ENCODE measurements at places on chromosomes 1 and 21. TPM values are rescaled to one million over a fixed set of nuclear protein-coding genes. Genes with fewer than 3 reads are reported as not detected.

KRTAP10-8 gene
- total RNA-seq = not detected

TMEM200B gene
- total RNA-seq = not detected

C1QB gene
- total RNA-seq = not detected

B4GALT2 gene
- 0.71 TPM for total RNA-seq

PLA2G2F gene
- not detected for total RNA-seq

CHD1L gene
- total RNA-seq = 29.0 TPM

ZP4 gene
- not detected for total RNA-seq

CBS gene
- not detected for total RNA-seq

SEMA4A gene
- total RNA-seq = 4.0 TPM

FCAMR gene
- total RNA-seq = not detected

CD1B gene
- total RNA-seq = not detected

LCE1E gene
- total RNA-seq = not detected

RGS13 gene
- 0.75 TPM for total RNA-seq

PRR9 gene
- total RNA-seq = not detected

- no peak for DNase-seq
These were observed 18.7 kb upstream of the OR6N2 start for GRCh38 chr1:158799689-158800088.

DNA sequence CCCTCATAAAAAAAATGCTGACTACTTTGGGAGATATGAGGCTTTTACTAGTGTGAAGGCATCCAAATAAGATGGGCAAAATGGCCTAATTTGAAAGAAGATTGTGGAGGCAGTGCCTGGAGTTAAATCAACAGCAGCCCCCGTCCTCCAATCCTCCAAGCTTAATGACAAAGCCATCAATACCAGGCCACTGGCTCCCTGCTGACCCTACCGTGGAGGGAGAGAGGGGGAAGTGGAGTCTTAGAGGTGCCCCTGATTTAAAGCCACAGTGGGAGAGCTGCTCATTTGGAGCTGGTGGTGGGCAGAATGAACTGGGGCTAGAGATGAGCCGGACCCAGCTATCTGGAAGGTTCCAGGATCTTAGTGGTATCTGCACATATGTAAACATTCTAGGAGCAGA lies 24.3 kb upstream of the KNCN start:
- no peak for DNase-seq

DNA sequence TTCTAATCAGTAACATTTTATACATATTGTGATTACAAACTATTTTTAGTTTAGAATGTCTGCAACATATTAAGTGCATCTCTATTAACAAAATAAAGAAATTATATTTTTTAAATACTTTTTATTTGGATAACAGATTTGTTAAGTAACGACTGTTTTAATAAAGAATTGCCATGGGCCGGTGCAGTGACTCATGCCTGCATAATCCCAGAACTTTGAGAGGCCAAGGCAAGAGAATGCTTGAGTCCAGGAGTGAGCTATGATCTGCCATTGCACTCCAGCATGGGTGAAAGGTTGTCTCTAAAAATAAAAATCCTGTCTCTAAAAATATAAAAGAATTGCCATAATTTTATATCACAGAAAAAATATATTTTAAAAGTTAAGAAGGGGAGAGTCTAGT lies 4.1 kb downstream of the LRRIQ3 start:
- DNase-seq = no peak

DNA sequence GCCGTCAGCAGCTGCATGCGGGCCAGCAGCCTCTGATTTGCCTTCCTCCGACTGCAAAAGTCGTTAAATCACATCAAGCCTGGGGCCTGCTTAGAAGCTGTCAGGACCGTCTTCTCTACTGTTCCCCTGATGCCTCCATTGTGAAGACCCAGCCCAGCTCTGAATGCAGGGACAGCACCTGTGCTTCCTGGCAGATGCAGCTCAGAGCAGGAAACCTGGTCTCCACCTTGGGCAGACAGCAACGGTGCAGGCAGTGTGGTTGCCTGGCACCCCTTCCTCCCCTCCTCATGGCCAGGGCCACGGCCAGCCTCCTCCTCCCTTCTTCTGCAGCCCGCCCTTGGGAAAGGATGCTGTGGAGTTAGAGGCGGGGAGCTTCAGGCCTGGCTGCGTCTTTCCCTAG lies 92.3 kb upstream of the COL6A1 start:
- no peak for DNase-seq

- no peak for DNase-seq
These were observed 7.9 kb downstream of the KIF21B start for GRCh38 chr1:201015551-201016091.

GRCh38 chr1:199264283-199264682 lies 625.4 kb downstream of the PTPRC start:
- DNase-seq = no peak

- no peak for DNase-seq
These were observed 34.6 kb downstream of the EIF2D start for GRCh38 chr1:206577626-206578025.

DNA sequence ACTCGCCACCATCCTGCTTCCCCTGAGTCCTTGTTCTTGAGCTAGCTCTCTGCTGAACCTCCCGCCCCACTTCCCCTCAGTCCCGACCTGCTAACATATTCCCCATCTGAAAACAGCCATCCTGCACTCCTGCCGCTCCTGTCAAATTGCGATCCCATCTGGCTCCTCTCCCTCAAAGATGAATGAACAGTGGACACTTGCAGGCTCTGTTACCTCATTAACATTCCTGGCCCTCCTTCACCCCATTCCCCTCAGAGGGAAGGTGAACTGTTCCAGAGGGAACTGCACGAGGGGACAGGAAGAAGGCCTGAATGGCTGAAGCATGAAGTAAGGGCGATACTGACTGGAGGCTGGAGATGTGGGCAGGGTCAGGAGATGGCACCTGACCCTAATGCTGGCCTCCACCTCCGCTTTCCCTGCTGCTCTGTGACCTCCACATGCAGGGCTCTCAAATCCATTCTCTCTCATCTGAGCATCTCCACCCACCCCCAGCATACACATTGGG lies 7.4 kb upstream of the CELSR2 start:
- DNase-seq = no peak

DNA sequence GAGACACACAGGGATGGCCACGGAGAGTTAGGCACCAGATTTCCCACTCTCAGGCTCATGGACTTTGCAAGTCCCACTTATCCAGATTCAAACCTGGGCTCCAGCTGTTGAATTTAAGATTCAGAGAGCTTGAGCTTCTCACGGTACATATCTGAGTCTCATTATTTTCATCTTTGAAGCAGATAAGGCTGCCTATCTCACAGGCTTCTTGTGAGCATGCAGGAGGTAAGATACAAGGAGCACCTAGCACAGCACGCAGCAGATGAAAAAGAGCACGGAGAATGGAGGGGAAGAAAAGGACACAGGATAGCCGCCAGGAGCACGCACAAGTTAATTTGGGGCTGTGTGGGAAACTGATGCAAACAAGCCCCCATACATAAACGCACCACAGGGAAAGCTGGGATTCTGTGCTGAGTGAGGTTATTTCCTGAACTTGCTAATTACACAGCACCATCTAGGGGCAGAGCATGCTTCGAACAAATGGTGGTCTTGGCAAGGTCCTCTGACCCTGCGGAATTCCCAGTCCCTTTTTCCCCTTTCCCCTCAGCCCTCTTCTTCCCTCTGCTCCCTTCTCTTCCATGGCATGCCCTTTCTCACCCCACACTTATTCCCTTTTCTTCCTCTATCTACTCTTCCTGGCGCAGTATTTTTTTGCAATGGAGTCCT lies 134.7 kb upstream of the VANGL1 start:
- no peak for DNase-seq

GRCh38 chr21:42833439-42833815 lies 45.9 kb downstream of the WDR4 start:
- DNase-seq = peak; percentile 61

DNA sequence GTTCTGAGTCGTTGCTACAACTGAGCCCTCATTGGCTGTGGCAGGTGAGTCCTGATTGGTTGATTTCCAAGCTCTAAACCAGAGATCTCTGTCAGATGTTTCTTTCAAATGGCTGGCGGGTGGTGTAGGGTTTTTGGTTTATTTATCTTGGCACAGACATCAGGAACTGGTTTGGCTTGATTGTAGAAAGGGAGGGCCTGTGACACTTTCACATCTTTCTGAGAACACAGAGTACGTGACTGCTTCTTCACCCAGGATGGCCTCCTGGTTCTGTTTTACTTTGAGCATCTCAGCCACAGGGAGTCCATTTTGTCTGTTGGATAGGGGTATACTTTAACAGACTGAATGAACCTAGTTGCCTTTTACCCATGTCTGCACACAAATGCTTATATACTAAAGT lies 89.4 kb upstream of the GPR52 start:
- no peak for DNase-seq

DNA sequence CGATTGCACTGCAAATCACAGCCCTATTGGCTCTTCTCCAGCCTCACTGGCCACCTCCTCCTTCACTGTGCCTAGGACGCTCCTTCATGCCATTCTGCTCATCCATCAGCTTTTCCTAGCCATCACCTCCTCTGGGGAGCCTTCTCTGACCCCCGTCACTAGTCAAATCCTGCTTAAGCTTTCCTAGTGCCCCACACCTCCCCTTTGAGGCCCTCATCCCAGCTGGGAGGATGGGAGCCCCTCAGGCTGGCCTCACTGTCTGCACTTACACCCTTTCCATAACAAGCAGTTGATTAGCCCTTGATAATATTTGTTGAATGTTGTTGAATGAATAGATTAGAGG lies 50.7 kb downstream of the KLHDC7A start:
- no peak for DNase-seq

GRCh38 chr1:234310460-234310817 lies 62.8 kb upstream of the COA6 start:
- DNase-seq = no peak

DNA sequence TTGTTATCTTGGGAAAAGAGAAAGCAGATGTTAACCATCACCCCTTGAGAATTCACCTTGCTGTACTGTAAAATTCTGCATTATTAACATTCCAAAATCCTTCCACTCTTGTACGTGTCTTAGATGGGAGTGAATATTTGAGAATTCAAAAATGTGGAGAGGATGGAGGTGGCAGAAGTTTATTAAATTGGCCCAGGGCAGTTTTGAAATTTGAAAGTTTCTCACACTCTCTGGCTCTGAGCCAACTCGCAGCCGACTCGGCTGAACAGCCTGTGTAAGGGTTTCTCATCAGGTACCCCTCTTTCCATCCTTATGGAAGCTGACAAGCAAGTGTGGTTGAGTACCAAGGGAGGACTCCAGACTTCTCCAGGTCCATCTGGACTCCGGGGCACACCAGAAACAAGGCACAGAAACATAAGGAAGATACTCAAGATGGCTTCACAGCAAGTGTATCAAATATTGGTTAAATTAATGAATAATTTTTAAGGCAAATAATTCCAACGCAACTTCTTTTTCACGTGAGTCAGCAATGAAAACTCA lies 45.1 kb downstream of the RRAGC start:
- no peak for DNase-seq

GRCh38 chr21:15617964-15618363 lies 111.8 kb upstream of the USP25 start:
- DNase-seq = no peak

DNA sequence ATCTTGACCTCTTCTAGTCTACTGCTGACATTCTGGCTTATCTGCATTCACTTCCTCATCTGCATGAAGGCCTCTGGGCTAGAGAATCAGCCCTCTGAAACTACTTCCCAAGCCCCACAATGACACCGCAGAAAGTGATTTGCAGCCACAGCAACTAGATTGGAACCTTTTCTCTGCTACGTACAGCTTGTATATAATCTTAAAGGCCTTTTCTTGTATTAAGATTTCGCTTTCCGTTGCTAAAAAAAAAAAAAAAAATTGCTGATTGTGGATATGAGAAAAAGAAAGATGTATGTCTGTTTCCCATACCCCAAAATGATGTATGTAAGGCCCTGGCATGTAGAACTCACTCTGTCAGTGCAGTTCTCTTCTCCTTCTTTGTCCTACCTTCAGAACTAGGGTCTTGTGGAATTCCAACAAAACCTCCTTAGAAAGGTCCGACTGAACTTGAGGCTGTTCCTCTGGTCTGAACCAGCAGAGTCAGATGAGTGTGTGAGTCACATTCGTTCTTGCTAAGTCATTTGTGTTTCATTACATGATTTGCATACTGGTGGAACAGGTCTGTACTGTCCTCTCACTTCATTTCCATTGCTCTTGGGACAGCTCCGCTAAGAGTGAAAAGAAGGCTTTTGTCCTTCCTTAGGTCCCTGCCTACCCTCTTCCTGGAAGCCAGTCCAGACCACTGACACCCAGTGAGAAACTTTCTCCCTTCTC lies 62.7 kb downstream of the PLPP3 start:
- no peak for DNase-seq

DNA sequence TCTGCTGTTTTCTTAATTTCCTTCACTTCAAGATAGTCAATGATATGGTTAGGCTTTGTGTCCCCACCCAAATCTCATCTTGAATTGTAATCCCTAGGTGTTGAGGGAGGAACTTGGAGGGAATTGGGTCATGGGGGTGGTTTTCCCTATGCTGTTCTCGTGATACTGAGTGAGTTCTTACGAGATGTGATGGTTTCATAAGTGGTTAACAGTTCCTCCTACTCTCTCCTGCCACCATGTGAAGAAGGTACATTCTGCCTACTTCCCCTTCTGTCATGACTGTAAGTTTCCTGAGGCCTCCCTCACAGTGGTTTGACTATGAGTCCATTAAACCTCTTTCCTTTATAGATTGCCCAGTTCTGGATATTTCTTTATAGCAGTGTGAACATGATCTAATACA lies 74.0 kb upstream of the SAMSN1 start:
- no peak for DNase-seq

GRCh38 chr1:37157634-37158033 lies 123.3 kb upstream of the GRIK3 start:
- no peak for DNase-seq

DNA sequence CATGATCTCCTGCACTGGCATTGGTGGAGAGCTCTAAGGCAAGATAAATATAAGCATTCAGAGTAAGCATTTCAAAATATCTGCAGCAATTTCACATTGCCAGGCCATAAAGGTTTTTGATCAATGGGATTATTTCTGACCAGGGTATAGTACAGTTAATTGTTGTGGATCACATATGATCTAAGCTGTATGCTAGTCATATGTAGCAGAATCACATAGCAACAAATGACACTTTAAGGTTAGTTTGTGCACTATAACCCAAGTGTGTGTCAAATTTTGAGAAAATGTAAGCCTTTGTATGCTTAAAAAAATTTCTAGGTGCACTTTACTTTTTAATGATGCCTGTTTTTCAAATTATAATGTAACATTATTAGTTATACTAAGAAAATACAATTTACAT lies 386.0 kb upstream of the ADAMTS5 start:
- no peak for DNase-seq

- DNase-seq = no peak
These were observed 13.7 kb upstream of the MPC2 start for GRCh38 chr1:167950569-167950968.
